ENCODE measurements at places on chromosomes 7 and 10. TPM values are rescaled to one million over a fixed set of nuclear protein-coding genes. Genes with fewer than 3 reads are reported as not detected.

Gene SOSTDC1
- not detected for total RNA-seq

Gene NPC1L1
- total RNA-seq, result not detected

Gene LRRC18
- total RNA-seq, result not detected

Gene ZNHIT1
- total RNA-seq, result 28.1 TPM

Gene PALD1
- total RNA-seq, result 0.52 TPM

Gene GRM3
- total RNA-seq, result not detected

Gene CACNB2
- not detected for total RNA-seq

Gene KEL
- 0.10 TPM for total RNA-seq
